ENCODE measurements at places on chromosomes 1 and 21.

- no peak for DNase-seq
Measured at GRCh38 chr1:155064832-155065429, 1.4 kb downstream of the EFNA4 start.

DNA sequence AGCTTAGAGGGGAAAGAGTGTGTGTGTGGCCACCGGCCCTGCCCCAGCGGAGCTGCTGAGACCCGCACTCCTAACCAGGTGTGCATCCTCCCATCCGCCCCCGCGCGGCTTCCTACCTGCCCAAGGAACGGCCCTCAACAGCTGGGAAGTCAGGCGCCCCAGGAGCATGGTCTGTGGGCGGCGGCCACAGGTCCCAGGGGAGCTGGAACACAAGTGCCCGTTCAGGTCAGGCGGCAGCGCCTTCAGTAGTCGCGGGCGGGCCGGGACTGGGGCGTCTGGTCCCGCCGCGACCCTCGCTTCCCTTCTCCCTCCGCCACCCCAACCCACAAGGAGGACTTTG is 448 bp downstream of the AURKAIP1 start:
- no peak for DNase-seq

DNA sequence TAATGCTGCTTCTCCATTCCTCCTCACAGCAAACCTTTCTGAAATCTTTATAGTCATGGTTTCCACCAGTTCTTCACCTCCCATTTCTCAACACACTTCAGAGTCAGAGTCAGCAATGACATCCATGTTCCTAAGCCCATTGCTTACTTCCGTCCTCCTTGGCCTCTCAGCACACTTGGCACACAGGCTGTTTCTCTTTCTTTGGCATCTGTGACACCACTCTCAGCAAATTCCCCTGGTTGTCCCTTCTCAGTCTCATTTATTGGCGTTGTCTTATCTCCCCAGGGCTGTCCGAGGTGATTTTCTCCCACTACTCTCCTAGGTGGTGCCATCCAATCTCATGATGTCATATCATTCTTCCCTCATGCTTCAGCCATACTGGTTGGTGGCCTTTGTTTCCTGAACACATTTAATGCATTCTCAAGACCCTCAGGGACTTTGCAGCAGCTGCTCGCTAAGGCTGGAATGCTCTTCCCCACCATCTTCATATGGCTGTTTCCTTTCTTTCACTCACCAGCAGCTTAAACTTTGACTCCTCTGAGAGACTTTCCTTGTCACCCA is 3.3 kb upstream of the LGALS8 start:
- DNase-seq = no peak

GRCh38 chr1:194024659-194025058 is 838.2 kb upstream of the B3GALT2 start:
- DNase-seq = no peak

GRCh38 chr1:202143011-202143767 is 1.3 kb downstream of the ARL8A start:
- DNase-seq = no peak

DNA sequence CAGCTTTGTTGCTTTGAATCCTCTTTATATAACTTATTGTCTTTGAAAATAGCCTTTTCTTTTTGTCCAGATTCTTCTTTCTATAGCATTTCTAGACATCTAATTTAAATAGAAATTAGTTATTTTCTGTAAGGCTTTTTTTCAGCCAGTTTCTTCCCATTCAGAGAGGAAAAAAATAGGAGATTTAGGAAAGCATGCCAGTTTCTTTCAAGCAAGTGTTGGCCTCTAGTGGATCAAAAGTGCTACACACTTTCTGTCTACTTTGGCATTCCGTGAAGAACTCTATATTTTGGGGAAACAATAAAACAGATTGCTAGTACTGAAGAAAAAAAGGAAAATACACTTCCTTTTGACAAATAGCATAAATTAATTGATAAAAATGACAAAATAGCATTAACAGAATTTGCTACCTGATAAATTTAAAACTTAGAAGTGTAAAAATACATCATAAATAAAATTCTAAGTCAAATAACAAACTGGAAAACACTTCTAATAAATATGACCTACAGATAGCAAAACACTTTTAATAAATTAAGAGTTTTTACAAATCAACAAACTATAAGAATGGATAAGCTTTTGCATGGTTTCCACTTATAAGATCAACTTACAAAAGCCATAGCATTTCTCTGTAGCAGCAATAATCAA is 13.1 kb upstream of the EXO1 start:
- no peak for DNase-seq

DNA sequence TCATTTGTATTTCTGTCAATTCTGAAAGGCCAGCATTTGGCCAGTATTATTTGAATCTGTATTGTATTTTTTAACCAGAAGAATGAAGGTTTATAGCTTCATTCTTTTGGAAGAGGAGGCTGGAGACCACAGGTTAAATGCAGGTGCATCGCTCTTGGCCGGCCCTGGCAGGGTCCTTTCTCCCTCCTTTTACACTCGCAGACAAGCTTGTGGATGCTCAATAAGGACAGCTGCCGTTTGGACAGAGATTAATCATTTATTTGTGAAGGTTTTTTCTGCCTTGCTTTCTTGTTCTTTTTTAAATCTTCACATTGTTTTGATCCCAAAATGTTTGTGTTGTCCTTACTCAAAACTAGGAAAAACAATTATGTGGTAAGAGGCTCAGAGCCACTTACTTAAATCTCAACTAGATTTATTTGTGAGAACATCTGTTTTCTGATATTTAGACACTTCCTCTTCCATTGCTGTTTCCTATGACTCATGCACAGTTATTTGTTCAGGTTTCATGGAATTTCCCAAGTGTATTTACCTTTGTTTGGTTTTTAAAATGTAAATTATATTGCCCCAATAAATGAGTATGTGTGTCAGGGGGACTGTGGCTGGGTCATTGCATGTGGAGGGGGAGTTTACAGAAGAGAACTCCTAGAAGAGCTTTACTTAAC is 46.7 kb upstream of the LAMC2 start:
- DNase-seq = no peak

DNA sequence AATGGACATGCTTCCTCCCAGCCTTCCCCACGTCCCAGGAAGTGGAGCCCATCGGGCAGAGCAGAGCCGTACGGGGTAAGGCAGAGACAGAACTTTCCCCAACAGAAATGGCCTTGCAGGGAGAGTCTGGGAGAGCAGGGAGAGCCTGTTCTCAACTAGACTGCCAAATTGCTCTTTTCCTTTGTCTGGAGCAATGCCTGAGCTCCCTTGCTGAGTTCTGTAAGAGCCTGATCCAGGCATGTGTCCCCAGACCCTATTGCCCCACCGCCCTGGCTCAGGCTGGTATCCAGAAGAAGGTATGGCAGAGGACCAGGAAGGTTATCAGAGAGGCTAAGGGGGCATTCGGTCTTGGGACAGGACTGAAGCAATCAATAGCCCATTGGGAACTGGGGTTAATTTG is 79.9 kb downstream of the TMEM53 start:
- no peak for DNase-seq

GRCh38 chr1:168333562-168334276 is 53.0 kb downstream of the TBX19 start:
- no peak for DNase-seq

DNA sequence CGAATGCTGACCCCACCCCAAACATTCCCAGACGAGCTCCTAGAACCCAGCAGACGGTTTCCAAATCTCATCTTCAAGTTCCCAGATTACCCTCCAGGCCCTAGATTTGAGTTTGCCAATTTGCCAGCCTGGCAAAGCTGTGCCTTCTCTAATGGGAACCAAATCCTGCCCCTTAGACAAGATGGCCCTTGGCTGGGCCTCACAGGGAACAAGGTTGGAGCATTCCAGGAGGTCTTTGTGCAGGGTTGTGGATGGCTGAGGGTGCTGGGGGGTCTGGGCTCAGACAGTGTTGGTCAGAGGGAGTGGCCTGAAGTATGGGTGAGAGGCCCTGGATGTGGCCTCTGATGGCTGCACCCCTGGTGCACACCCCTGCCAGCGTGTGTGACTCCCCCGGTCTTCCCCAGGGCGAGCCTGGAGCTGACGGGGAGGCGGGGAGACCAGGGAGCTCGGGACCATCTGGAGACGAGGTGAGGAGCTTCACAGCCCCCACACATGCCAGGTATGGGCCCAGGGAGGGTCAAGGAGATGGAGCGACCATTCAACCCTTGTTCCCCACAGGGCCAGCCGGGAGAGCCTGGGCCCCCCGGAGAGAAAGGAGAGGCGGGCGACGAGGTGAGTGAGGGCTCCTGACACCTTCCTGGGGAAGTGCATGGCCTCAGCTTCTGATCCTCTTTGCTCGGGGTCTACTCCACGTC is 10.2 kb downstream of the COL6A1 start:
- no peak for DNase-seq

DNA sequence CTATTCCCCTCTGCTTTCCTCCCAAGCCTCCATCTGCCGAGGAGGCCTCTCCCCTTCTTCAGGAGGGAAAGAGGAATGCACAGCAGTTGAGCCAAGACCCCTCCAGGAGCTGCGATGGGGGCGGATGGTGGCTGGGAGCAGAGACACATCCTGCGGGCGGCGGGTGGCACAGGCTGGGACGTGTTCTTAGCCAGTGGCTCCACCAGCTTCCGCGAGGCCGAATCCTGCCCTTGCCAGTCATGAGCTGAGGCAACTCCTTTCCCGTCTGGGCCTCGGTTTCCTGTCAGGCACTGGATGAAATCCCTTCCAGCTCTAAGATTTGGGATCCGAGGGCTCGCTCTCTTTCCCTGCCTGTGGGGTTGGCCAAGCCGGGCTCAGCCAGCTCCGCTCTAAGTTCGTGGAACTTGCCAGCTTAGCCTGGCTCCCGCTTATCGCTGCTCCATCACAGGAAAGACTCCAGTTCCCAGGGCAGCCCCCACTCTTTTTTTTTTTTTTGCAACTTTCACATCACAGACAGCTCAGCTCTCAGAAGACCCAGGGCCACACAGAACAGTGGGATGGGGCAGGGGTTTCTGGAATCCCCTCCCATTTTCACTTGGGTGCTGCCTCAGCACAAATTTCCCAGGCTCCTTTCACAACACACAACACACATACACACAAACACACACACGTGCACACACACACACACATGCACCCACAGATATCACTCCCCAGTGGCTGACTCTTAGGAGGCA is 506 bp downstream of the MYOM3 start:
- DNase-seq = no peak

DNA sequence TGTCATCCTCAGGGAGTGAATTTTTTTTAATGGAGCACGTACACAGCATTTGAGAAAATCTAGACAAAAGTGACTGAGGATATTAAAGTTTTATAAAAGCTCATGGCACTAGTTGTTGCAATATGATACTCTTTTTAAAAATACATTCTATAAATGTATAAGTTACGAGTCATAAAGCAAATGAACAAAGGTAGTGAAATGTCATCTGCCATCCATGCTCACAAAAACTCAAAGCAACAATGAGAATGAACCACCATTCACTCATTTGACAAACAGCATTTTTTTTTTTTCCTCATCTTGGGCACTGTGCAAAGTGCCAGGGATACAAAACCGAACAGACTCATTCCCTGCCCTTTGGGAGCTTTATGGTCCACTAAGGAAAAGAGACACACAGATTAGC is 38.7 kb downstream of the GPR137B start:
- DNase-seq = no peak

DNA sequence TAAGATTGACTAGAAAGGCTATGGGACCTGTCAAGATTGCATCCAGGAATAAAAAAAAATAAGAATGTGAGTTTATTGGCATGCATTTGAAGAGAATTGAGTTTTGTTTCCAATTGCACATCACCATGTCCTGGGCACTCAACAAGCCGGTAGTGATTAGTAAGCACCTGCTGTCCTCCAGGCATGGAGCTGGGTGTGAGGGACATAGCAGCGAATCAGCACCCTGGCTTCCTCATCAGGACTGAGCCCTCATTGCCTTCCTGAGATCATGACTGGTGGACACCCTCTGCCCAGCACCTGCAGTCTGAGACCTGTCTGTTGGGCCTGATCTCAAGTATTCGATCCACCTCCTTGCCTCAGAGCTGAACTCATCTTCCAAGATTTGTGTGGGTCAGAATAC is 26.8 kb downstream of the S100A6 start:
- no peak for DNase-seq

DNA sequence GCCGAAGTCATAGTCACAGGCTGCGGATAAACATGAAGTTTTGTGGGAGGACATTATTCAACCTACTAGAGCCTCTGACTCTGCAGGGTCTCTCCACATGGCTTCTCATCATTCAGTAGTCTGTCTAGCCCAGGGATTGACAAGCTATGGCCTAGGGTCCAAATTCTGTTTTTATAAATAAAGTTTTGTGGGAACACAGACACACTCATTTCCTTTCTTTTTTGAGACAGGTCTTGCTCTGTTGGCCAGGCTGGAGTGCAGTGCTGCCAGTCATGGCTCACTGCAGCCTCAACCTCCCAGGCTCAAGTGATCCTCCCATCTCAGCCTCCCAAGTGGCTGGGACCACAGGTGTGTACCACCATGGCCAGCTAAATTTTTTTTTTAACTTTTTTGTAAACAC is 8.1 kb upstream of the ENO1 start:
- DNase-seq = no peak

GRCh38 chr1:27891196-27891889 is 19.0 kb downstream of the THEMIS2 start:
- peak; percentile 85 for DNase-seq

DNA sequence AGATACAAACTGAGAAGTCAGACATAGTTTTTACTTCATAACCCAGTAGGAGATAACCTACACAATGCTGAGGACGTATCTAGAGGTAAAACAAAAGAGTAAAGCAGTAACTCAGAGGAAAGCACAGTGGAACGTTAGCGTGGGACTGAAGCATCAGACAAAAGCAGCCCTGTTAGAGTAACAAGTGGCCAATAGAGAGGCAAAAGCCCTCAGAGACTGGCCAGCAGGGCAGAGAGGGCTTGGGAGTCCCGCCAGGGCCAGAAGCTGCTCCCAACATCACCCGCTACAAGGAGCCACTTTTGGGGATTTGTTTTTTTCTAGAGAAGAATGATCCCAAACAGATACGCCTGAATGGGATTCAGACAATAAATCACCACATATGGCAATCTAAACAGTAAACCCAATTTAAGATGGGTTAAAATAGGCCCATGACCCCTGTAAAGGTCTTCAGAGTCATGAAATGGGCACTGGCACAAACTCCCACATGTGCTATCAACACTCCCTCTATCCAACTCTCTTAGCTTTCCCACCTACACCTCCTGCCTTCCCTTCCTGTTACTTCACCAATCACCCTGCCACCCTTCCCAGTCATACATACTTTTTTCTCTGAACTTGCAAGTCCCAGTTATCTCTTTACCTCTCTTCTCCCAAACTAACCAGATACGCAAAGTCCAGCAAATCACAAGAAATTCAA is 17.2 kb downstream of the TADA1 start:
- no peak for DNase-seq

GRCh38 chr1:94036730-94037129 is 84.2 kb downstream of the ABCA4 start:
- no peak for DNase-seq

GRCh38 chr1:109392788-109393616 is 4.7 kb downstream of the SORT1 start:
- DNase-seq = no peak

- DNase-seq = no peak
Measured at GRCh38 chr1:23483321-23484252, at the start of gene ASAP3. TSS of gene ASAP3 (minus strand) at chr1:23484179. CDS start at chr1:23484133, 46 bp downstream.
